ENCODE measurements at places on chromosomes 7 and 10.

DNA sequence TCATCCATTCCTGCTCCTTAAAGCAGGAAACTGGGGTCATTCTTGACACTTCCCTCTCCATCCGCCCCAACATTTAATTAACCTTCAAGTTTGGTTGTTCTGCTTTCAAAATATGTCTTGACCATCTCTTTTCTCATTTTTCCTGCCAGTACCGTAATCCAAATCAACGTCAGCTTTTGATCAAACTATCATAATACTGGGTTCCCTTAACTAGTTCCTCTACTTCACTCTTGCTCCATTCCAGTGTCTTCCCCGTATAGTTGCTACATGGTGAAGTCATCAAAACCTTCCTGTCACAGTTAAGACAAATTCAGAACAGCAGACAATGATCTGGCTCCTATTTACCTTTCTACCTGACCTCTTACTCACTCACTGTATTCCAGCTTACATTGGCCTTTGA is 6.6 kb upstream of the KLF14 start:
- no peak for DNase-seq

GRCh38 chr10:17622061-17622460 is 4.9 kb upstream of the HACD1 start:
- DNase-seq, result no peak

DNA sequence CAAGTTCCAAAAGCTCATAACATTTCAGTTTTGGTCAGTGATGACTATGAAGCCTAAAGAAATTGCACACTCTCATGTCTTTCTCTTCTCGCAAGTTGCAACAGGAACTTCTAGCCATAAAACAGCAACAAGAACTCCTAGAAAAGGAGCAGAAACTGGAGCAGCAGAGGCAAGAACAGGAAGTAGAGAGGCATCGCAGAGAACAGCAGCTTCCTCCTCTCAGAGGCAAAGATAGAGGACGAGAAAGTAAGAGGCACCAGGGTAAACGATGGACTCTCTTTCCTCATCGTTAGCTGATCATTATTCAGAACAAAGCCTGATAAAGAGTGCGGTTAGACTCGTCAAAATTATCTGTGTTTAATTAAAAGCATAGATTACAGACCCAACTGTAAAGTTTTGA is 94.7 kb downstream of the HDAC9 start:
- no peak for DNase-seq

DNA sequence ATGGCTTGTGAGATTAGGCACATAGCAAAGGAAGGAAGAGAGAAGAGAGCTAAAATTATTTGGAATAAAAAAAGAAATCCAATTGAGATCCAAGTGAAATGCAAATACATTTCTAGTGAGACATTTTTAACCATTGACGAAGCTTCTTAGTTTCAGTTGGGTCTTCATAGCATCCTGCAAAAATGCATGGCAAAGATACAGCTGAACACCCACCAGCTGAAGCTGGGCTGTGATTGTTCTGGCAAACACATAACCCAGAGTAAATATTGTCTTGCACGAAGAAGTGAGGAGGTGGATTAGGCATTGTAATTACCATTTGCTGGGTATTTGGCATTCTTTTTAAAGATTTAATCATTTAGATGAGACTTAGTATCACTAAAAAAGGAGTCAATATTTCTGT is 409.4 kb downstream of the GRM8 start:
- no peak for DNase-seq

DNA sequence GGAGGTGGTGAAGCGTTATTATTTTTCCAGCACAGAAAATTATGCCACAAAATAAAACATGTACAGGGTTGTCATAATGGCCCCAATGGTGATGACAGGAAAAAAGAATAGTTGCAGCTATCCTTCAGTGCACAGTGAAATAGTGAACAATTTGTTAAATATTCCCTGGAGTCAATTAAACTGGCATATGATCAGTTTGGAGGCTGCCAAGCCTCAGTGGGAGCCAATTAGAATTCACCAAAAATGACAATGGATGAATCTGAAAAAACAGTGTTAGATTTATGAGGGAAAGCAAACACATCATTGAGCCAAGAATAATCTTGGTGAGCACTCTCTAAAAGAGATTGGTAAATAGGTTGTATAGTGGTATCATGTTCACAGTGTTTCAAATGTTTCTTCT is 146.3 kb downstream of the OTUD1 start:
- DNase-seq, result no peak
